Stimulated activated naive B cell treated with anti-CD40 and anti-IgM and Interleukin-4, amounts not matched to agents 10 μg/mL and 1 μg/mL and 100 μg/mL, for 72 hours (primary cell): ENCODE measurements at places on chromosomes 7 and 10.

DNA sequence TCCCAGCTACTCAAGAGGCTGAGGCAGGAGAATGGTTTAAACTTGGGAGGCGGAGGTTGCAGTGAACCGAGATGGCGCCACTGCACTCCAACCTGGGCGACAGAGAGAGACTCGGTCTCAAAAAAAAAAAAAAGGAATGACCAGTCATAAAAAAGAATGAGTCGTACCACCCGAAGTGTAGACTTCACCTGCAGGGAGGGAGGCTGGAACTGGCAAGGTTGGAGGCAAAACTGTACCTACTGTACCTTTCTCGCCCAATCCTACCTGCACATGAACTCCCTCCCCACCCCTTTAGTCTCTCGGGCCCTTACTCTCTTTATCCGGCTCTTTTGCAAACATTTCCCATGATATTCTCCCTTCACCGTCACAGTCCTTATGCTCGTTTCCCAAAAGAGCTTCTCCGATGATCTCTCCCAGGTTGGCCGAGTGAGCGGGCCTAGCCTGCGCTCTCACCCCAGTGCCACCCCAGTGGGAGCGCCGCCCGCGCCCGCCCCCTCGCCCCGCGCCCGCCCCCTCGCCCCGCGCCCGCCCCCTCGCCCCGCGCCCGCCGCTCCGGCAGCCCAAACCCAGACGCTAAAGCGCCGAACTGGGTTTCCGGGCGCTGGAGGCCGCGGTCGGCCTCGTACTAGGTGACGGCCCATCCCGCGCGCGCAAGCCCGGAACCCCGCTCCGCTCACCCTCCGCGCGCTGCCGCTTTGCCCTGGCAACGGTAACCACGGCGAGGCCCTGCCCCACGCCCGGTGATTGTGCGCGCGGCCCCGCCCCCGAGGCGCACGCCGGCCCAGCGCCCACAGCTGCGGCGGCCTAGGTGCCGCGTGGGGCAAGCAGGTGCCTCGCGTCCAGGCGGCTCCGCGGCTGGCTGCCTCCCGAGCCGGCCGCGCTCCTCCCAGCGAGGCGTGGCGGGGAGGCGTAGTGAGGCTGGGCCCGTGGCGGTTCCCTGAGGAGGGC lies at the start of gene SMKR1:
Gene SMKR1 (plus strand): TSS at position 772 of the 948 bp plus-strand sequence. CDS start 294 bp downstream, outside the sequence.
- H3K4me1 ChIP-seq = peaks cover 18% of the 10 kb centered on the region
- H3K27ac ChIP-seq = peak within 1 kb of the TSS; percentile 79
- DNase-seq = peak; percentile 89
- no peaks in the 10 kb centered on the region for H3K36me3 ChIP-seq
- peaks cover 7% of the 10 kb centered on the region for H3K27me3 ChIP-seq

DNA sequence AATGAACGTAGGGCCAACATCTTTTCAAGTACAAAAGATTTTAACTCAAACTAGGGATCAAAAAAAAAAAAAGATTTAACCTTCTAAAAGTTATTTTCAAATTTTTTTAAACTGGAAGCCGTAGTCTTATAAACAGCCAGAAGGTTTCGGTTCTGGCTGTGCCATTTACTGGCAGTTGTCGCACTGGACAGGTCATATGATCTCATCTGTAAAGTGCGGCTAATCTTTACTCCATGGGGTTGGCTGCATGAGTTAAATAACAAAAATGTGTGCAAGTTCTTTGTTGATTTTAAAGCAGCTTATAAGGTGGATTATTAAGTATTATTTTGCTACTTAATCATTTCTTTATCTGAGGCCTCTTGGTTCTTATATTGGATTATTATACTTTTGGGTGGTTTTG lies 36.6 kb downstream of the TRUB1 start:
- H3K36me3 ChIP-seq = peaks cover 33% of the 10 kb centered on the region
- no peak overlapping the region for H3K27ac ChIP-seq
- H3K4me1 ChIP-seq = no peaks in the 10 kb centered on the region
- H3K27me3 ChIP-seq = no peaks in the 10 kb centered on the region
- no peak overlapping the region for H3K4me3 ChIP-seq
- DNase-seq = no peak

- H3K36me3 ChIP-seq = peaks cover 27% of the 10 kb centered on the region
- H3K4me3 ChIP-seq = no peak overlapping the region
- peaks cover 32% of the 10 kb centered on the region for H3K4me1 ChIP-seq
Measured at GRCh38 chr7:5777932-5778331, 3.5 kb downstream of the RNF216 start.

DNA sequence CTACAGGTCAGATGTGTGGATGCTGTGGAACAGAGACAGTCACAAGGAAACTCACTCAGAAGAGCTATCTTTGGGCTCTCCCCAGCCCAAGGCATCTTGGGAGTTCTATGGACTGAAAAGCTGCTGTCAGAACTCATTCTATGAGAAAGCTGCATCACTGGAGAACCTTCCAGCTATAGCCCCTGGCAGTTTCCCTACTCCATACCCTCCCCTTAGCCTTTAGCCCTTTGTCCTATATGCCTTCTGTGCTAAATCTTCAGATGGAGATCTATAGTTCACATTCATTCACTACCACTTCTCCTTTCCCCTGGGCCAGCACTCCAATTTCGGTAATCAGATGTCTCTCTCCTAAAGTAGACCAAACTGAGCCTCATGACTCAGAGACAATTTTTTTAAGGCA lies 6.9 kb downstream of the WNT8B start:
- H3K4me3 ChIP-seq = no peak overlapping the region
- no peak overlapping the region for H3K27ac ChIP-seq
- H3K27me3 ChIP-seq = peaks cover 45% of the 10 kb centered on the region
- no peaks in the 10 kb centered on the region for H3K4me1 ChIP-seq

DNA sequence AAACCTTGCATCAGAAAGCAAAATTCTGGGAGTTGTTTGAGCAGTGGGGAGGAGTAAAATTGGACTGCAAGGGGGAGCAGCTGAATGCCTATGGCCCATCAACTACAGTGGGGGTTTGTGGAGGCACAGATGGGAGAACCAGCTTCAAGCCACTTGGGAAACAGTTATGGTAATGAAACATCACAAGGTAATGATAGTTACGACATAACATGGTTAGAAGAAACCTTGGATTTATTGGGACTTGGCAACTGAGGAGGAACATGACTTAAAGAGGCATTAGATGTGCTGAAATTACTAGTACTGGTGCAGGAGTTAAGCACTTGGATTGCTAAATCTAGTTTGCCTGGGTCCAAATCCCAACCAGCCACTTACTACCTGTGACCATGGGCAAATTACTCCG lies 868.4 kb downstream of the KCNMA1 start:
- DNase-seq = no peak
- H3K4me1 ChIP-seq = no peaks in the 10 kb centered on the region
- H3K27ac ChIP-seq = no peak overlapping the region
- no peaks in the 10 kb centered on the region for H3K27me3 ChIP-seq

DNA sequence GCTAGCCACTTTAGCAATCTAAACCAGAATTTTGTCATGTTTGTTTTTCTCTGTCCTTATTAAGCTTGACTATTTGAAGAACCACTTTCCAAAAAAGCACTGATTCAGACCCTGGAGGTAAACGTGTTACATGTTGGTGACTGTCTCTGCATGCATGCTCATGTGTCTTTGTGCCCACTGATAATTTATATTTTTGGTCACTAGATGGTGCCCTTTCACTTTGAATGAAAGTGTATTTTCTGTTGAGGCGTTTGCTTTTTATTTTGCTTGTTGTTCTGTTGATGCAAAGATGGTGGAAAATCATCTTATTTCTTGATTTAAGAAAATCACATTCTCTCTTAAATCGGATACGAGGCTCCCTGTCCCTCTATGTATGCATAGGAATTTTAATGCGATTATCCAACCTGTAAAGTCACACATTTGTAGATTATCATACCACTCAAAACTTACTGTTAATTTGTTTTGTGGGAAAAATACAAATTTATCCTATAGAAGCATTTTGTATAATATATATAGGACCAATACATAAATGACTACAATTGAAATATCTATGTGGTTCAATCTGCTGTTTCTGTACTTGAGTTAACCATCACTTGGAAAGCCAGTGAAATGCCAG lies 269.3 kb downstream of the BICC1 start:
- no peak overlapping the region for H3K4me3 ChIP-seq
- H3K27me3 ChIP-seq = no peaks in the 10 kb centered on the region
- H3K4me1 ChIP-seq = no peaks in the 10 kb centered on the region
- H3K27ac ChIP-seq = no peak overlapping the region
- no peaks in the 10 kb centered on the region for H3K36me3 ChIP-seq

- DNase-seq = no peak
- no peaks in the 10 kb centered on the region for H3K27me3 ChIP-seq
- H3K27ac ChIP-seq = no peak overlapping the region
- H3K36me3 ChIP-seq = no peaks in the 10 kb centered on the region
- H3K4me1 ChIP-seq = no peaks in the 10 kb centered on the region
- no peak overlapping the region for H3K4me3 ChIP-seq
Measured at GRCh38 chr7:50856806-50857205, 74.1 kb upstream of the GRB10 start.

DNA sequence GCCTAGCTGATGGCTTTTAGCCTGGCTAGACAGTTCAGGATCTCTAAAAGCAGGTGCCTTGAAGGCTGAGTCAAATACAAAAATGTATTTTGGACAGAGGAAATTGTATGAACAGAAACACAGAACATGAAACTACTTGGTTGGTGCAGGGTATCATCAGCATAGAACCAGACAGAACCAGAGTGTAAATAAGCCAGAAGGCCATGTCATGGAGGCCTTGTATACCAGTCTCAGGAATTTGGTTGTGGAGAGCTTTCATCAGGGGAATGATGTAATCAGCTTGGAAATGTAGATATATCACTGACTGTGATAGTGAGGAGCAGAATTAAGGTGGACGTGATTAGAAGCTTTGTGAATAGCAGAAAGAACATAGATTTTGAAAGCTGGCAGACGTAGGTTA lies 82.9 kb downstream of the CFTR start:
- no peak for DNase-seq
- H3K27ac ChIP-seq = no peak overlapping the region
- no peaks in the 10 kb centered on the region for H3K36me3 ChIP-seq
- no peak overlapping the region for H3K4me3 ChIP-seq
- no peaks in the 10 kb centered on the region for H3K4me1 ChIP-seq

GRCh38 chr10:18608596-18608995 lies 42.8 kb downstream of the NSUN6 start:
- H3K27me3 ChIP-seq = no peaks in the 10 kb centered on the region
- peaks cover 32% of the 10 kb centered on the region for H3K36me3 ChIP-seq
- no peak overlapping the region for H3K27ac ChIP-seq
- H3K4me3 ChIP-seq = no peak overlapping the region

GRCh38 chr10:21989453-21990154 lies 13.9 kb downstream of the DNAJC1 start:
- peaks cover 4% of the 10 kb centered on the region for H3K36me3 ChIP-seq
- H3K4me3 ChIP-seq = no peak overlapping the region
- DNase-seq = peak; percentile 8
- H3K27ac ChIP-seq = peak overlapping the region; percentile 16
- H3K4me1 ChIP-seq = peaks cover 4% of the 10 kb centered on the region
- H3K27me3 ChIP-seq = no peaks in the 10 kb centered on the region

DNA sequence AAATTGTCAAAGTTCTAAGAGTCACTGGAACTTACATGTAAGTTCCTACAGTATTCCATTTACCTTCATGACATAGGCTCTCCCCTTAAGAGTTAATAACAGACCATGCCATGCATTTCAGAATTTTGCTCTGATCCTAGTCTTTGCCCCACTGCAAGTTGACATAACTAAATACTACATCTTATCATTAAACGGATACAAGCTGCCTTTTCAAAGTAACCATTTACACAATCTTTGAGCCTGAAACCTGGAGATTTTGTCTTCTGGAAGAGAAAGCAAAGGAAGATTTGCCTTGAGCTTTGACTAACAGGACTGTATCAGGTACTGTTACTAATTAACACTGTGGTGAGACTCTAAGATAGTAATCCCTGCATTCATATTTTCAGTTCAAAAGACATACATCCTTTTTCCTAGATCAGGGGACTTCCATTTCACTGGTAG lies 9.3 kb upstream of the AKR1D1 start:
- H3K27me3 ChIP-seq = peaks cover 4% of the 10 kb centered on the region
- peaks cover 25% of the 10 kb centered on the region for H3K4me1 ChIP-seq
- H3K4me3 ChIP-seq = peak overlapping the region; percentile 2
- no peak for DNase-seq

GRCh38 chr7:104358446-104359132 lies 30.2 kb downstream of the LHFPL3 start:
- no peaks in the 10 kb centered on the region for H3K36me3 ChIP-seq
- no peak for DNase-seq
- H3K4me3 ChIP-seq = no peak overlapping the region
- H3K4me1 ChIP-seq = no peaks in the 10 kb centered on the region
- peaks cover 10% of the 10 kb centered on the region for H3K27me3 ChIP-seq

DNA sequence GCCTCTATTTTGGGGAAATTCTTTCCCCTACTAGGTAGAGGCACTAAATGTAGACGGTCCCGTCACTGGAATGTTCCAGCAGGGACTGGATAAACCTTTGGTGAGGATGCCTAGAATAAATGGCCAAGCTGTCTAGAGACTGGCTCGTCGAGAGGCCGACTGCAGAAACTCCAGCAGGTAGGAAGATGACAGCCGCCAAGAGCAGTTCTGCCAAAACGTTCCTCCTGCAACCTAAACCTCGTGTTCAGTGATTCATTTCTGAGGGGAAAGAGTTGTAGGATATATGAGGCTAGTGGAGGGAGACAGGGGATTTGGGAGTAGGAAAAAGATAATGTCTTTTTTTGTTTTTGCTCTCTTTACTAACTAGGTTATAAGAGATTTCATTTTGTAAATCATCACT lies 184.7 kb upstream of the GDF10 start:
- peaks cover 11% of the 10 kb centered on the region for H3K27me3 ChIP-seq
- H3K27ac ChIP-seq = no peak overlapping the region
- no peak overlapping the region for H3K4me3 ChIP-seq
- no peak for DNase-seq
- H3K36me3 ChIP-seq = no peaks in the 10 kb centered on the region

DNA sequence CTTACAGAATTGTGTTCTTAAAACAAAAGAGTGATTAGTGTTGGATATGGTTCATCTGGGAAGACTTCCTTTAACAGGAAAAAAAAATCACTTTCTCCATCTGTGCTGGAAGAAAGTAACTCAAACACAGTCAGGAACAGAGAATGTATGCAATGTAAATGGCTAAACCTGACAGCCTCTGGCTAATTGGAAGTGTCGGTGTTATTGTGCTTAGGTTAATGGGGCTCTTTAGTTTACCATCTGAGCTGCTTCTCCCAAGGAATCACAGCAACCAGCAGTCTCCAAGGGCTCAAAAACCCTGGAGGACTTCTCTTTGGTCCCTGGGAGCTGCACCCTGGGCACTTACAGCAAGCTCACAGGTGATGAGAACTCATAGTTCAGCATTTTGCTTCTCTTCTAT lies 724.5 kb downstream of the LRMDA start:
- H3K4me1 ChIP-seq = no peaks in the 10 kb centered on the region
- no peak overlapping the region for H3K27ac ChIP-seq
- H3K4me3 ChIP-seq = no peak overlapping the region
- no peaks in the 10 kb centered on the region for H3K27me3 ChIP-seq

GRCh38 chr7:152572101-152572500 lies 103.8 kb downstream of the XRCC2 start:
- DNase-seq = no peak
- no peaks in the 10 kb centered on the region for H3K4me1 ChIP-seq
- H3K27ac ChIP-seq = no peak overlapping the region
- H3K4me3 ChIP-seq = no peak overlapping the region
- peaks cover 5% of the 10 kb centered on the region for H3K27me3 ChIP-seq
